NCI-H2107 (cell line): ENCODE measurements at places on chromosomes 16 and 17.

DNA sequence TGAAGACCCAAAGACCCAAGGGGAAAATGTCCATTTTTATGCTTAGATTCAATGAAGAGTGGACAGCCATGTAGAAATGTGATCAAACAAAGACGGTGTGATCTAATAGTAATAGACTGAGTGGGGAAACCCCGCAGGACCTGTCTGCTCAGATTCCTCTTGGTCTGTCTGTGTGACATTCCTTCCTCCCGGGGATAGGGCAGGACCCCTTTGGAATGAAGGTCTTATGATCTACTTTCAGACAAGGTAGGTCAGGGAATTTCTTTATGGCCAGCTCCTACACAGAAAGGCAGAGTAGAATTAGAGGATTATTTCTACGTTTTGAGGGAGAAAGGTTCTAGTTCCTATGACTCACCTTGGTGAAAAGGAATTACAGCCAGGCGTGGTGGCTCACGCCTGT, 267.6 kb downstream of the STX8 start:
- DNase-seq, result no peak

GRCh38 chr17:43528319-43528987, 17.7 kb downstream of the ETV4 start:
- DNase-seq, result no peak

GRCh38 chr17:79811011-79811867, 14.4 kb upstream of the CBX8 start:
- DNase-seq, result peak; percentile 43

DNA sequence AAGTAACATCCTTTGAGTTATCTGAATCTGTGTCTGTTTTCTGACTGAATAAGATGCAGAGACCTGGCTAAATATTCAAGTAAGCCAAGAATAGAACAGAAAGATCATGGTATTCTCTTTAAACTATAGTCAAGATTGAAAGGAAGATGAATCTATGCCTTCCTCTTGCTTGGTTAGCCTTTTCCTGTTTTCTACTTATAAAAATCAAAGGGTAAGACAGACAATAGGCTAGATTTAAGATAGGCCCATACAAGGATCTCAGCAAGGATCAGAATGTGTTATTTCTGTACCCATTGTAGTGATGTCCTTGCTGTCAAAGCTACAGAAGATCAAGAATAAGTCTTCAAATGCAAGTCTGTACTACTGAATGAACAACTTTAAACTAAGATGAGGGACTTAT, 7.0 kb upstream of the CDR2 start:
- no peak for DNase-seq

DNA sequence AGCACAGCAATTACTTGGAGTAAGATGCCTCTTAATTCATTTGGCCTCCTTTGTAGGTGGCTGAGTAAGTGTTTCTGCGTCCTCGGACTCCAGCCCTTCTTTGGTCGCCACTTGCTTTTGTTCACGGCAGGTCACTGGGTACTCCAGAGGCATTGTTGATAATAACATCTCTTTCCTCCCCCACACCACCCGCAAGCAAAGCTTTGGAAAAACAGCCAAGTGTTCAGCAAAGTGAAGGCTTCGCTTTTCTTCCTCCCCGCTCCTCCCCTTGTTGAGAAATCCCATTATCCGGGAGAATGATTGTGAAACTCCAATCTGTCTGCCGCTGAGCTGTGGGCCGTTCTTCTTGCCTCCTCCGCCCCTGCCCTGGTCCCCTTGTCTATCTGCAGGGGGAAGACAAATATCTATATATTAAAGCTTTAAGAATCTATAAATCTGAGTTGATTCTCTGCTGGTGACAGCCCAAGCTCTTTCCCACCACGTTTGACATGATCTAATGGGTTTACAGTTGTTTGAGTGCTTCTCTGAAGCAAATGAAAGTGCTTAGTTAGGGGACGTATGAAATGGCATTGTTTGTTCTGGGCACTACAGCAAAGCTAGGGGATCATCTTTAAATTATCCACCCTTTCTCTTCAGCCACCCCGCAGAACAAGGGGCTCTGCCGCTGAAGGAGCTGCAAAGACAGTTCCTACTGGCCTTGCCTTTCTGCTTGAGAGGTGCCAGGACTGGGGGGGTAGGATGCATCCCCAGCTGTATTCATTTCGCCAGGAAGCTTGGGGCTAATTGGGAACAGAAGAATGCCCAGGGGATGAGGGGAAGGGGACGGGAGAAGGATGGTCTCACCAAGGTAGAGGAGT, 167.1 kb downstream of the CCDC182 start:
- DNase-seq, result no peak

DNA sequence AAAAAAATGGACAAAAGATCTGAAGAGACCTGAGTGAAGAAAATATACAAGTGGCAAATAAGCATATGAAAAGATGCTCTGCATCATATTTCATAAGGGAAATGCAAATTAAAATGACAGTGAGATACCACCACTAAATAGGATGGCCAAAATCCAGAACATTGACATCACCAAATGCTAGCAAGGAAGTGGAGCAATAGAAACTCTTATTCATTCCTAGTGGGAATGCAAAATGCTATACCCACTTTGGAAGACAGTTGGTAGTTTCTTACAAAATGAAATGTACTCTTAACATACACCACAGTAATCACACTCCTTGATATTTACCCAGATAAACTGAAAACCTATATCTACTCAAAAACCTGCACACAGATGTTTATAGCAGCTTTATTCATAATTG, 33.6 kb downstream of the DHRS7B start:
- DNase-seq, result no peak

DNA sequence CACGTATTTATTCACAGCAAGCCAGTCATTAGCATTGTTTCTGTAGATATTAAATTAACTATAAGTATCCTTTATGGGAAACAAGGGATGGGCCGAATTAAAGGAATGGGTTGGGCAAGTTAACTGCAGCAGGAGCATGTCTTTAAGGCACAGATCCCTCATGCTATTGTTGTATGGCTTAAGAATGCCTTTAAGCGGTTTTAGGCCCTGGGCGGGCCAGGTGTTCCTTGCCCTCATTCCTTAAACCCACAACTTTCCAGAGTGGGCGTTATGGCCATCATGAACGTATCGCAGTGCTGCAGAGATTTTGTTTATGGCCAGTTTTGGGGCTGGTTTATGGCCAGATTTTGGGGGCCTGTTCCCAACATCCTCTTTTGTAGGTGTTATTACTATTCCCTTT, 9.1 kb downstream of the PHKB start:
- DNase-seq, result no peak

- no peak for DNase-seq
Observed at GRCh38 chr16:60302676-60303075, 1568.6 kb upstream of the GOT2 start.

DNA sequence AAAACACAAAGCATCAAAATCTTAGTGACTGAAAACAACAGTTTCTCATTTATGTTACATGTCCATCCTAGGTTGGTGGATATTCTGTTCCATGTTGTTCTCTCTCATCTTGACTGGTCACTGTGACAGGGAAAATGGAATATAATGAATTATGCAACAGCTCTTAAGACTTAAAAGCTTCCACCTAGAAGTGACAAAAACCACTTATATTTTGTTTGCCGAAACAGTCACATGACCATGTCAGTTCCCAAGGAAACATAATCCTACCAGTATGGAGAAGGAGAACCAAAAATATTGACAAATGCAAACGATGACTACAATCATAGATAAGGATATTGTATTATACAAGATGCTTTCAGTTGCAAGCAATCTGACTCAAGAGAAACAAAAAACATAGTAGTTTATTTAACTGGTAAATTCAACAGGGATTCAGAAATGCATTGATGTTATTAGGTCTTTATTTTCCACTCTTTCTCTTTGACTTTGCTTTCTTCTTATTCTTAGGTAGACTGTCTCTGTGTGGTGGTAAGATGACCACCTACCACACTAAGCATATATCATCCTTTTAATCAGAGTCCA, 103.8 kb downstream of the SSH2 start:
- no peak for DNase-seq

- DNase-seq, result no peak
Observed at GRCh38 chr16:17343728-17344127, 127.0 kb downstream of the XYLT1 start.

DNA sequence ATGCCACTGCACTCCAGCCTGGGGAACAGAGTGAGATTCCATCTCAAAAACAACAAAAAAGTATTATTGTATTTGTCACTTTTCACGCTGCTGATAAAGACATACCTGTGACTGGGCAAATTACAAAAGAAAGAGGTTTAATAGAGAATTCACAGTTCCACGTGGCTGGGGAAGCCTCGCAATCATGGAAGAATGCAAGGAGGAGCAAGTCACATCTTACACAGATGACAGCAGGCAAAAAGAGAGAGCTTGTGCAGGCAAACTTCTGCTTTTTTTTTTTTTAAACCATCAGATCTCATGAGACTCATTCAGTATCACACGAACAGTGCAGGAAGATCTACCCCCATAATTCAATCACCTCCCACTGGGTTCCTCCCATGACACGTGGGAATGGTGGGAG, 41.5 kb upstream of the ETV4 start:
- DNase-seq, result no peak

DNA sequence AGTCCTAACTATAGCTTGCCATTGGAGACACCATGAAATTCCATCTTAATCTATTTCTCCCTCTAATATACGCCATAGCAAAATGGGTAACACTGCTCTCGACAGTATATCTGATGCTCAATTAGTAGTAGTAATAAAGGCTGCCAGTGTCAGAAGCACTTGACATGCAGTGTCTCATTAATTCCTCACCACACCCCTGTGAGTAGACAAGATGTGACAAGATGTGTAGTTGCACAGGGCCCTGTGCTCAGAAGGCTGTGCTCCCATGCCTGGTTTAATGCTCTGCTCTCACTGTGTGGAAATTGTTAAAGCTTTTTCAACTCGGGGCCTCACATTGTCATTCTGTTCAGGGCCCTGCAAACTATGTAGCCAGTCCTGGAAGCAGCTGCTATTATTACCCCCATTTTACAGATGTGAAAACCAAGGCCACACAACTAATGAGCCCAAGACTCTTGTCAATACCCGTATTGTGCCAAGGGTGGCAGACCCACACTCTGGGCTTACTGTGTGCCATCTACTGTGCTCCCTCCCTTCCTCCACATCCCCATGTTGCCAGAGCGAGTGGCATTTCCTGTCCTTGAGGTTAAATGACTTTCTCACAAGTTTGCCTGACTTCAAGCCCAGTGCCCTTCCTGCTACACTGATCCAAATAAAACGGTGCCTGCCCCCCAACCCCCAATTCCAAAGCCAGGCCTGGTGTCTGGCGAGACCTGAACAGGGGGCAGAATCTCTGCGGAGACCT, 287.3 kb upstream of the CCL2 start:
- DNase-seq, result no peak

DNA sequence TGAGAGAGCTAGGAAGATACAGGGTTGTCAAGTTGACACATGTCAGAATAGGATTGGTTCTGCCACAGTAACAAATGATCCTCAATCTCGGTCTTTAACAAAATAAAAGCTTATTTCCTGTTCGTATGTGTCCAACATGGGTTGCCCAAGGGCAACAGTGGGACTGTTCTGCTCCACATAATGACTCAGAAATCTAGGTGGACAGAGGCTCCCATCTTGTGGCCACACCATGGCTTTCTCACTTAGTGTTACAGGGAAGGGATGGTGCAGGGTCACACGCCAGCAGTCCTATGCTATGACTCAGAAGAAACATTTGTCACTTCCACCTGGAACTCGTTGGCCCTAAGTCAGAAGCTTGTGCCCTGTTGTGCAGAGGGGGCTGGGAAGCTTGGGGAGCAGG, 364.9 kb downstream of the SNX29 start:
- no peak for DNase-seq

- DNase-seq, result no peak
Observed at GRCh38 chr16:57889522-57889921, 81.4 kb downstream of the CNGB1 start.

DNA sequence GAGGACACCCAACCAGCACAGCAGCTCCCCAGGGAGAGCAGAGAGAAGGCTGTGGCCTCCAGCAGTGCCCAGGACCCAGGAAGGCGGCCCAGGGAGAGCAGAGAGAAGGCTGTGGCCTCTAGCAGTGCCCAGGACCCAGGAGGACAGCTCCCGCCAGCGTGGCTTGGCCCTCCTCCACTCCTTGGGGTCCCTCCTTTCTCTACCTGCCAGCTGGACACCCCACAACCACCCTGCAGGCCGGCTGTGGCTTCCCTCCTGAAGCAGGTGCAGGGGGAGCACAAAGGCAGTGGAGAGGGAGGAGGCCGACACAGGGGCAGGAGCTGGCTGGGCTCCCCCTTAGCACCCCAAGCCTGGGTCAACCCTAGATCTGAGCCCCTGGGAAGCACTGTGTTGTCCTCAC, 54.1 kb upstream of the FASN start:
- DNase-seq, result no peak

DNA sequence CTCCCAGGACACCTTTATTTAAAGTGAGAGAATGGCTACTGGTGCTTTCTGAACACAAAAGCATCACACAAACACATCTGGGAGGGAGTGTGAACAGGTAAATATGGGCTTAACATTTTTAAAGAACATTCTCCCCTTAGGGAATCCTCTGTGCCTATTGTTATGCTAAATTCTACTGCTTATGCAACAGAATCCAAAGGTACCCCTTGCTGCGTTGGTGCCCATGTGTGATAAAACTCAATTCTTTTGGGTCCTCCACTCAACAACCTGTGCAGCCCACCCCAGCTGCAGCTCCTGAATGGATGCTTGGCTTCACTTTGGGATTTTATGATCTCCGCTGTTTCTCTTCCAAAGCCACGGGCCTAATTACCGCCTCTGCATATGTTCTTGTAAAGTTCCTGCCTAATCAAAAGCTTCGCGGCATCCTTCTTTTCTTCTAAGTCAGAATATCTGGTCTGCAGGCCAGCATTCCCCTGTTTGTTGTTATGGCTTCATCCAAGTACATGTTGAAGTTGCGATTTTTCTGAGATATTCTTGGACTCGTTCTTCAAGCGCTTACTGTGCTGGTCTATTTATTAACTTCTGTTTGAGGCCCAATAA, 23.9 kb downstream of the RHBDL3 start:
- no peak for DNase-seq

- no peak for DNase-seq
Observed at GRCh38 chr17:81693509-81694210, 9.5 kb upstream of the MRPL12 start.

- DNase-seq, result no peak
Observed at GRCh38 chr16:20673882-20674683, 23.4 kb downstream of the ACSM1 start.

DNA sequence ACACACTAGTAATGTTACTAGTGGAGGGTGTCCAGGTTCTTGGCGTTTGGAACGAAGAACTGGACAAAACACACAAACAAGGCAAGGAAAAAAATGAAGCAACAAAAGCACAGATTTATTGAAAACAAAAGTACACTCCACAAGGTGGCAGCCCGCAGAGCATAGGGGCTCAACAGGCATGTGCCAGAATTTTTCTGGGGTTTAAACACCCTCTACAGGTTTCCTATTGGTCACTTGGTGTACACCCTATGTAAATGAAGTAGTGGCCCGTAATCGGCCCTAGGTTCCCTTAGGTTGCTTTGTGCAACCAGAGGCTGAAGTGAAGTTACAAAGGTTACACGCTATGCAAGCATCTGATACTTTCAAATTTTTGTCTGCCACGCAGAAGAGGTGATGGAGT, 8.1 kb downstream of the OR2C1 start:
- no peak for DNase-seq

- DNase-seq, result no peak
Observed at GRCh38 chr16:19929062-19929511, 44.4 kb upstream of the GPRC5B start.

GRCh38 chr16:83200005-83200779, 573.4 kb downstream of the CDH13 start:
- no peak for DNase-seq
